NCI-H1436 treated with DMSO at 0.1 percent for 48 hours (cell line): ENCODE measurements at places on chromosomes 12 and 14.

GRCh38 chr12:91687052-91688017, 458.3 kb downstream of the BTG1 start:
- DNase-seq = no peak

GRCh38 chr12:91538418-91538817, 355.8 kb upstream of the DCN start:
- DNase-seq = no peak

GRCh38 chr14:104140463-104141331, 2.3 kb downstream of the KIF26A start:
- no peak for DNase-seq

- no peak for DNase-seq
Observed at GRCh38 chr12:78871566-78871965, 7.0 kb downstream of the SYT1 start.

DNA sequence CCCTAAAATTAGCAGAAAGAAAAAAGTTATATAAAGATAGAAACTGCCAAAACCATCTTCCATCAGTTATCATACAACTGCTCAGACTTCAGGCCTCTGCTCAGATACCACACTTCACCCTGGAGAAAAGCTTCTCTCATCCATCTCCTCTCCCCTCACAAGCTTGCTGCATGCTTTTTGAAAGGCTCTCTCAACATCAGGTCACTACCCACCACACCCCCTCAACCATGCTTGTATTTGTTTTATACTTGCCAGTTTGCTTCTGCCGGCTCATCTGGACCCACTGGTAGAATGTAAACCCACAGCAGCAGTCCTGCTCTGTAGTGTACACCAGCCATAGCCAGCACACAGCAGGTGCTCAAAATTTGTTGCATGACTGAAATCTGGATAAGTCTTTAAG, 8.8 kb downstream of the PPP1CC start:
- DNase-seq = no peak

- no peak for DNase-seq
Observed at GRCh38 chr12:44876544-44877410, 662 bp upstream of the NELL2 start.

GRCh38 chr14:68164711-68165113, 345.1 kb downstream of the RAD51B start:
- DNase-seq = no peak
